ENCODE measurements at places on chromosomes 12 and 14. TPM values are rescaled to one million over a fixed set of nuclear protein-coding genes. Genes with fewer than 3 reads are reported as not detected.

APOF gene
- 0.20 TPM for total RNA-seq

DICER1 gene
- total RNA-seq = 49.3 TPM

OASL gene
- 3.1 TPM for total RNA-seq

SENP1 gene
- 11.8 TPM for total RNA-seq

LRCOL1 gene
- not detected for total RNA-seq

MANSC4 gene
- not detected for total RNA-seq

GZMH gene
- total RNA-seq = 2.0 TPM

REM2 gene
- total RNA-seq = 1.4 TPM

TOMM20L gene
- total RNA-seq = not detected

PLCZ1 gene
- total RNA-seq = not detected

DNA sequence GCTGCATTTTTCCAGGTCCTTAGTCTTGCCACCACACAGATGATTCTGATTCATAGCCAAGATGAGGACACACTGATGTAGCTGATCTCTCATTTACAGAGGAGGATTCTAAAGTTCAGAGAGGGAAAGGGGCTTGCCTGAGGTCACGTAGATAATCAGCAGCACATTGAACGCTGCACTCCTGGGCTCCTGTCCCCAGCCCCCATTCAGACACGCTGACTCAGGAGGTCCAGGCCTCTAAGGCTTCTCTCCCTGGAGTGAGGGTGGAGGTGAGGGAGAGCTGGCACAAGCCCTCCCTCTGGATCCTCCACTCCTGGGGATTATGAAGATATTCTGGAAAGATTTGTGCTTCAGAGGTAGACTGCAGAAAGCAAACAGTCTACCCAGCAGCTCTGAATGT lies 10.3 kb downstream of the NFATC4 start:
- DNase-seq = no peak

- no peak for DNase-seq
Measured at GRCh38 chr14:28571636-28572035, 195.0 kb upstream of the FOXG1 start.

DNA sequence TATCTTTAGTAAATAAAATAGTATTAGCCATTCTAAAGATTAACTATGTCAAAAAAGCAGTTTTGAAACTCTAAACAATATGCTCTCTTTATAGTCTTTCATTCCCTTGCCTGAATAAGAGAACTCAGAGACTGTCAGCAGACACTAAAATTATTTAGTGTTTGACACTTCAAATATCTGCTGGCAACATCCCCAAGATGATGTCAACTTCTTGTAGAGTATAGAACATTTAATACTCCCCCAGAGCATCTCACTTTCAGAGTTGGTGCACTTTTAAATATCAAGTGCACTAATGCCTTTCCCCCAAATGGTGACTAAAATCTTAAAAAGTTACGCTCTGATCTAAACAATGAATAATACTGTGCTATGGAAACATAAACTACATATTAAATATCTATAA lies 374.9 kb downstream of the SLC6A15 start:
- DNase-seq = no peak

DNA sequence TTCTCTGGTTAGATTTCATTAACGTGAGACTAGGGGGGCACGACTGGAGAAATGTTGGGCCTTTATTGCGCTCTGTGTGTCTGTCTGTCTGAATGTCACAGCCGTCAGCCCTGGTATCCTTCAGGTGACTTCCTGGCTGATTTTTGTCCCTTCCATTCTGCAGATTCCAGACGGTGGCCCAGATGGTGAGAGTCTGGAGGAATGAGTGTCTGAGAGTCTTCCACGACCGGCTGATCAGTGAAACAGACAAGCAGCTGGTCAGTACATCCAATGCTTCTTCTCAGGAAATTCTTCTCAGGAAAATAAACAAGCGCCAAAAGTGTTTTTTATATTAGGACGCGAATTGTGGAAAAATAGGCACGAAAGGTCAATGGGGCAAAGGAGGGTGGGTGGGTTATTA lies 93.5 kb downstream of the CCDC92 start:
- DNase-seq = no peak

DNA sequence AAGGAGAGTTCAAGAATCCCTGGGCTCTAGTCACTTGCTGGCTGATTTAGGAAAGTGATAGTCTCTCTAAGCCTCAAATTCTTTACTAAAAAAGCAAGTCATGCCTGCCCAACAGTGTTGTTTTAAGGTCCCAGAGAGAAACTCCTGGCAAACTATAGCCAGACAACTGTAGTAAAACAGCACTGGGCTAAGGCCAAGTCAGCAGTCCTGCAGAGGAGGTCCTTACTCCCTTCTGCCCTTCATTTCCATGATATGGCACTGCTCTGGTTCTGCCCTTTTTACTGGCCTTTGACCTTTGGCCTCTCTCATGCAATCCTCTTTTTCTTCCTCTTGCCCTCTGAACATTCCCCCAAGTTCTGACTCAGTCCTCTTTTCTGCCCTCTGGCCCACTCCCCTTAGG lies 74.9 kb downstream of the VWF start:
- no peak for DNase-seq

GRCh38 chr14:28565345-28565744 lies 201.2 kb upstream of the FOXG1 start:
- DNase-seq = no peak

DNA sequence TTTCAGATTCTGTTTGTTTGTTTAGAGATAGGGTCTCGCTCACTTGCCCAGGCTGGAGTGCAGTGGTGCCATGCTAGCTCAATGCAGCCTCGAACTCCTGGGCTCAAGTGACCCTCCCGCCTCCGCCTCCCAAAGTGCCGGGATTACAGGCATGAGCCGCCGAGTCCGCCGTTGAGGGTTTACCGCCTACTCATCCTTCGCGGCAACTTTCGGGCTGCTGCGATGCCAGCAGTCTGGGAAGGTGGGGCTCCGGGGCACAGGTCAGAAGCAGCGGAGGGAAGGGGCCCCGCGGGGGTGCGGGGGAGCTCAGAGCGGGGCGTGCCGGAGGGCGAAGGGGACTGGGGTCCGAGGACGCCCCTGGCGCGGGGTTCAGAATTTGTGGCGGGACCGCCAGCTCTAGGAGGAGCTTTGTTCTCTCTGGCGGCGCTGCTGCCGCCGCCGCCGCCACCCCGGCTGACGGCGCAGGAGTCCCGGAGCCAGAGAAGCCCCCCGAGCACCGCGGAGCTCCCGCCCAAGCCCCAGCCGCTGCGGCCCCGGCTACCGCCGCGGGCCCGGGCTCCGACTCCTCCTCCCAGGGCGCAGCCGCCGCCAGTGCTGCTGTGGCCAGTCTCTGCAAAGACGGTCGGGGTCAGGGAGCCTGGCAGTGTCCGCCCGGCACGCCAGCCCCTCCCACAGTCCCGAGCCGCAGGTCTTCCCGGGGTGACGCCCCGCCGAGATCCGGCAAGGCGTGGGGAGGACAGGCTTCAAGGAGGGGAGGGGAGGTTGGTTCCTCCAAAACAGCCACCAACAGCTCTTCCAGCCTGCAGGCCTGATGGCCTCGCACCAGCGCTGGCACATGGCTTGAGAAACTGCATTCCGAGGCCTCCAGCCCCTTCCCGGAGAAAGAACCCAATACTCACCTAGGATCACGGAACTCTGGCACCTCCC lies 10.9 kb upstream of the KRT77 start:
- no peak for DNase-seq

- no peak for DNase-seq
Measured at GRCh38 chr14:94462763-94463572, 10.4 kb upstream of the SERPINA11 start.

DNA sequence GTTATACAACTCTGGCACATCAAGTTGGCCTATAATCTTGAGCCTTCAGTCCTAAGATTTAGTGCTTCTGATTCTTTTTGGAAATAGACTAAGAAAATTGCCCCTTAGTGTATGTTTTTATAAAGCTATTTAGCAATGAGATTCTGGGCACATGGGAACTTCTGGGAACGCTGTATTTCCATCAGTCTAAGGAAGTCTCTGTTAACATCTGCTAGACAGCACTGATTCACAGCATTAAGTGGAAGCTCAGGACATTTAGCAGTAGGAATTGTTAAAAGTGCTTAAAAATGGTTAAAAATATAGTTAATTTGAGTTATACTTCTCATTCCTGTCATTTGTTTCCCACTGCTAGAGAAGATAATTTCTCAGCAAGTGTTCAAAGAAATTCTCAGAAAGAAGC lies 579.1 kb downstream of the SLC16A7 start:
- DNase-seq = no peak

GRCh38 chr12:123044351-123044750 lies 63.9 kb downstream of the ARL6IP4 start:
- DNase-seq = no peak

DNA sequence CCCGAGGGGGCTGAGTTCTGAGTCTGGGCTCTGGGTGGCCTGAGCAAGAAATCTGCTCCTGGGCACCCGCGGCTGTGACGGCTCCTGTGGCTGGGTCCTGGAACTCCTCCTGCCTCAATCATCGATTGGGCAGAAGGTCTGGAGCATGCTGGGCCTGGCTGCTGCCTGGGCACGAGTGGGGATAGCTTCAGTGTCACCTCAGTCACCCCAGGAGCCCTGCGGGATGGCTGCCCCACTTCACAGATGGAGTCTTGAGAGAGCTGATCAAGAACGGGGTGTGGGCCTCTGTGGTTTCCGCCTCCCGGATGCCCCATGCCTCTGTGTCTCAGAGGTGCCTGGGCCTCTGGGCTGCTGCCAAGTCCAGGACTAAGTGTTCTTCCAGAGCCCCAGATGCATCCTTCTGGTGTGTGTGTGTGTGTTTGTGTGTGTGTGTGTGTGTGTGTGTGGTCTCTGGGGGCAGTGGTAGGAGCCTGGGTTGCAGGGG lies 185.6 kb upstream of the C14orf180 start:
- DNase-seq = peak; percentile 28

DNA sequence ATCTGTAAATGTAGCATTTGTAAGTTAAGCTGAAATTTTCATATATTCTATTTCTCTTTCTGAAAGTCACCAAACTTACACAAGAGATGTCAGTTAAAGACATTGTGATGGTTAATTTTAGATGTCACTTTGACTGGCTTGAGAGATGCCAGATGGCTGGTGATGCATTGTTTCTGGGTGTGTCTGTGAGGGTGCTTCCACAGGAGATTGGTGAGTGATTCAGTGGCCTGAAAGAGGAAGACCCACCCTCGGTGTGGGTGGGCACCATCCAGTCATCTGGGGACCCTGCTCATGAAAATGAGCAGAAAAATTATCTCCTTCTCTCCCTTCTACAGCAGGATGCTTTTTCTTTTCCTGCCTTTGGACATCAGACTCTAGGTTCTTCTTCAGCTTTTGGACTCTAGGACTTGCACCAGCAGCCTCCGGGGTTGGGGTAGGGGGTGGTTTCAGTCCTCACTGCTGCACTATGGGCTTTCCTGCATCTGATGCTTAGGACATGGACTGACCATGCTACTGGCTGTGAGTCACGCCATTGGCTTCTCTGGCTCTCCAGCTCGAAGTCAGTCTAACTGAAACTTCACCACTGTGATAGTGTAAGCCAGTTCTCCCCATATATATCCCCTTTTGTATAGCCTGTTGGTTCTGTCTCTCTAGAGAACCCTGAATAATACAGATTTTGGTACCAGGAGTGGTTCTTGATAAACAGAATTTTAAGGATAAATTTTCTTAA lies 20.9 kb downstream of the PDE6H start:
- DNase-seq = no peak

GRCh38 chr14:105537580-105538474 lies 11.4 kb downstream of the TMEM121 start:
- DNase-seq = peak; percentile 44

- DNase-seq = peak; percentile 29
Measured at GRCh38 chr14:68137704-68138619, 318.4 kb downstream of the RAD51B start.

GRCh38 chr12:114992443-114992842 lies 308.5 kb upstream of the TBX3 start:
- DNase-seq = no peak

GRCh38 chr12:14833952-14834351 lies 9.4 kb downstream of the ART4 start:
- no peak for DNase-seq

- no peak for DNase-seq
Measured at GRCh38 chr12:53069621-53070410, 9.4 kb downstream of the SPRYD3 start.

DNA sequence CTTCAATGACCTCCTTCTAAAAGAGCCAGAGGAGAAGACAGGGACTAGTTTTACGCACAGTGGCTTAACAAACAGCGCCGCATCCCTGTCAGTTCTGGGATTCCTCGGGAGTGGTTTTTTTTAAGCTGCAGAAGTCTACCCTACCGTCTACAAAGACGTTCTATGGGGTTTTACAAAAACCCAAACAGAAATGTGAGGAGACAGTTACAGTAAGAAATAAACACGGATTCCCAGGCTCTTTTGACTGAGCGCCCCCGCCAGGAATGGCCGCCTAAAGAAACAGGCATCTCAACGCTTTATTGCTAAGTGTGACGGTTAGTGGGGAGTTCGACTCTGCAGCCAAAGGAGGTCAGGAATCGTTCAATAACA lies 484 bp downstream of the ALKBH1 start:
- DNase-seq = peak; percentile 12

GRCh38 chr14:71733210-71733883 lies 198.9 kb upstream of the RGS6 start:
- no peak for DNase-seq
